Renal cortical epithelial cell (primary cell): ENCODE measurements at places on chromosomes 4 and X. TPM values are rescaled to one million over a fixed set of nuclear protein-coding genes. Genes with fewer than 3 reads are reported as not detected.

Gene F8A2
- 1.4 TPM in 1 of 2 replicates, not detected in the other for total RNA-seq

DNA sequence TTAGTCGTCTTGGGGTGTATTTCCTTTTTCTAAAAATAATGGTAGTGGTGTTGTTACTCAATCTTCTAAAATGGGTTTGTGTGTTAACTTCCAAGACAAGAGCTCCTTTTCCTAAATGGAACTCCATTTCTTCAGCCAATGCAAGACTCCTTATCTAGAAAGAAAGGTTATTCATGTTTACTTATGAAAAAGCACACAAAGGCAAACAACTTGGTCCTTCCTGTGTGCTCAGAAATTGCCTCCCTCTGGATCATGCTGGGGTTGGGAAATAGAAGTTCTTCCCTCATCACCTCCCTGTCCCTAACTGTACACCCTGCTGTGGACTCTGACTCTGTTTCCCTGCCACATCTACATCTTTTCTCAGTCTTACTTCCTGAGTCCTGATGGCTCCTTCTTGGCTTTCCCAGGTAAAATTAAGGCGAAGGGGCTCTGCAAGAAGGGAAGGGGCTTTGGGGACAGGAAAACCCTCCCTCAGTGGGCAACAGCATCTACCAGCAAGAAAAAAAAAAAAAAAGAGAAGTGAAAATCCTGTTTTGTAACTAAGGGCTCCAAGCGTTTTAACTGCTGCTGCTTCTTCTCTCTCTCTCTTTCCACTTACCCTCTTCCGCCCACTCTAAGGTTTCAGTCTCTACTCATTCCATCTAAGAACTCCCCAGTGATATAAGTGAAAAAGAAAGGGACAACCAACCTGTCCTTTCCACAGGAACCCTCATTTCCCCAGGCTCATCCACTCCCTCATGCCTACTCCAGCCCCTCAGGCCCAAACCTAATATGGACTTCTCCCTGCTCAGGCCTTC is 19.8 kb upstream of the TASL start:
- DNase-seq, result no peak

DNA sequence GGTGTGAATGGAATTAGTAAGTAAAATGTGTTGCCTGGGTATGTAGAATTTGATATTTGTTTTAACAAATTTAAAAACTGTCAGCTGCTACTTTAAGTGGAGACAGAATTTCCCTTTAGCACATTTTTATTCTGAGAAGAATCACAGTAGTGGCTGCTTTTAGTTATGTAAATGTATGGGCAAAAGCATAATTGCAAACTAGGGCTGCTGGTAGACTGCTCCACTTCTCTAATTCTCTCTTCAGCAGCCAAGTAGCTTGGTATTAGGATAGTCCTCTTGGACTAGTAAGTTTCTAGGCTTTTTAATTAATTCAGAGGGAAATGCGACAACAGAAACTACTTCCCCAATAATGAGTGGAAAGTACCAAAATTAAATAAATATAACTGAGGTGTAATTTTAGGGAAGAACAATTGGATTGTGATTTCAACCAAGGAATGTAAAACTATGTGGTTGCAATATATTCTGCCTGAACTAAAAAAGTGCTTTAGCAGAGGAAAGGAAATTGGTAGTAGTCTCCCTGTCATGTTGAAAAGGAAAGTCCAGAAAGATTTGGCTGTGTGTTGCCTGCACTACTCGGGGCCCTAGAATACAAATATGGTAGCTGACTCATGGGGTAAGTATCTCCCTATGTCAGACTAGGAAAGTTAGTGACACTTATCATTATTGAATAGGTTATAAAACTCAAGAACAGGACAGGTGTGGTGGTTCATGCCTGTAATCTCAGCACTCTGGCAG is 9.2 kb upstream of the EIF4E start:
- DNase-seq, result peak; percentile 27

GRCh38 chrX:8639949-8640475 is 91.9 kb downstream of the ANOS1 start:
- no peak for DNase-seq

DNA sequence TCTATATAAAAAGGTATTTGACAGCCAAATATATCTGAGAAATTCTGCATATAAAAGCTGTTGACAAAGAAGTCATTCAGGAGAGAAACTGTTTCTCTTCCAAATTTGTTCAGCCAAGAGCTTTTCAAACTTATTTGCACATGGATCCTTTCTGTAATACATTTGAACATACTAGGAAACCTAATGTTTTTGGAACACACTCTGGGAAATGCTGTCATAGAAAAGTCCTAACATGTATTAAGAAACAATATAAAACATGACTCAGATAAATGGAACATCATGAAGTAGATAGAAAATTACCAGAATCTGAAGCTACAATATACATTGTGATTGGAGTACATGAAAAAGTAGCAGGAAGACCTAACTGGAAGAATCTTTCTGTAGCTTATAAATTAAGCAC is 781.5 kb upstream of the EPHA5 start:
- DNase-seq, result no peak

GRCh38 chrX:54288968-54289367 is 68.9 kb downstream of the WNK3 start:
- DNase-seq, result no peak
